ENCODE measurements at places on chromosomes 16 and 17.

GRCh38 chr17:27974531-27975145 lies 67.8 kb upstream of the NLK start:
- DNase-seq = no peak

- DNase-seq = no peak
Measured at GRCh38 chr17:47998044-47998443, 27.1 kb downstream of the CDK5RAP3 start.

DNA sequence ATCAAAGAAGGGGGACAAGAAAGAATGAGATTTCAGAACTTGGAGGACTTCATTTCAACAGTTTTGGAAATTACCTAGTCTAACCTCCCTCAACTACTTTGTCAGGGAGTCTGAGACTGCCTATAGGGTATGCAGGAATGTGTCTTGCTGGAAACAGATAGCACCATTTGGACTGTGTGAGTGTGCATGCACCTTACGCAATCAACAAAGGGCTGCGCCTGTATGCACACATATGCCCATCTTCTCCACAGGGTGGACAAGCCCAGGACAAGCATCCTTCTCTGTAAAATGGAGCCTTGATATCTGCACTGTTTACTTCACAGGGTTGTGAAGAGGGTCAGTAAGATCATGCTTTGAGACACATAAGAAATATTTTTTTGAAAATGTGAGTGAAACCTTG lies 305.7 kb upstream of the ASIC2 start:
- no peak for DNase-seq

GRCh38 chr16:10200637-10201586 lies 18.7 kb upstream of the GRIN2A start:
- DNase-seq = no peak

- peak; percentile 18 for DNase-seq
Measured at GRCh38 chr17:6507535-6507934, 48.8 kb downstream of the PITPNM3 start.

GRCh38 chr16:66095676-66096075 lies 270.8 kb upstream of the CDH5 start:
- no peak for DNase-seq

GRCh38 chr16:89561884-89562599 lies 1.6 kb downstream of the RPL13 start:
- DNase-seq = no peak

- DNase-seq = no peak
Measured at GRCh38 chr16:24046442-24046841, 209.7 kb upstream of the CACNG3 start.

GRCh38 chr17:2892305-2892971 lies 96.2 kb downstream of the RAP1GAP2 start:
- DNase-seq = peak; percentile 79

- no peak for DNase-seq
Measured at GRCh38 chr17:44314524-44314868, 6.1 kb downstream of the RUNDC3A start.

DNA sequence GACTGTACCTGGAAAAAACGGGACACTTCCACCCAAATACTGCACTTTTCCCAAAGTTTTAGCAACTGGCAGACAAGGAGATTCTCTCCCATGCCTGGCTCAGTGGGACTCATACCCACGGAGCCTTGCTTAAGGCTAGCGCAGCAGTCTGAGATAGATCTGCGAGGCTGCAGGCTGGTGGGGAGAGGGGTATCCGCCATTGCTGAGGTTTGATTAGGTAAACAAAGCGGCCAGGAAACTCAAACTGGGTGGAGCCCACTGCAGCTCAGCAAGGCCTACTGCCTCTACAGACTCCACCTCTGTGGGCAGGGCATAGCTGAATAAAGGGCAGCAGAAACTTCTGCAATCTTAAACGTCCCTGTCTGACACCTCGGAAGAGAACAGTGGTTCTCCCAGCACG lies 44.8 kb downstream of the UTP18 start:
- DNase-seq = no peak

DNA sequence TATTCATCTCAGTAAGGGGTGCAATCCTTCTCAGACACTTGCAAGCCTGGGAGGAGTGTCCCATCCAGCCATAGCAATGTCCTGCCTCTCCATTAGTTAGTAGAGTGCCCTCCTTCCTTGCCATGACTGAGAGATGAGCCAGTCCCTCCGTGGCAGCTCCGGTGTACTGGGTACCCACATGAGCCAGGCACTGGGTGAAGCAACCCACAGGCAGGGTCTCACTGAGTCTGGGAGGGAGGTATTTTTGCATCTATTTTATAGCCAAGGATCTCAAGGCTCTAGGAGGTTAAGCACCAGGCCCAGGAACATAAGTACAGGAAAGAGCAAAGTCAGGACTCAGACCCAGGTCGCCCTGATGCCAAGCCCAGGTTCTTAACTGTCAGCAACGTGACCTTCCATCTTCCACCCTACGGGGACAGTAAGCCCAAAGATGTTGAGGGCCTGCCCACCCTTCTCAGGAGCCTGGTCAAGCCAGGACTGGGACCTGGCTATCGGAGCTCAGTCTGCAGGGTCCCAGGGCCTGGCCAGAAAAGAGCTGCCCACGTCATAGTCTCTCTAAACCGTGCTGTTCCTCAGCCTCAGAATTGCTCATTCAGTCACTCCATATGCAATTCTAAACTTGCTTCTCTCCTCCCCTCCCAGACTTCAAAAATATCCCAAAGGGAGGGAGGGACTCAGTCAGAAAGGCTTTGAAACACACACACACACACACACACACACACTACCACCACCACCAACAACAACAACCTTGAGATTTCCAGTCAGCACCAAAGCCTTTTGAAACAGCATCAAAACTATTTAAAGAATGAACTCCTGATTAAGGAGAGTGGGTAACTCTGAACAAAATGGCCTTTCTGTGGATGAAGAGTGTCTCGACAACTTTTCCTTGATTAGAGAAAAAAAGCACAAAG lies 16.6 kb downstream of the NOS2 start:
- no peak for DNase-seq

- DNase-seq = no peak
Measured at GRCh38 chr17:21524211-21524591, 148.0 kb downstream of the KCNJ12 start.

GRCh38 chr17:77025781-77026180 lies 115.0 kb upstream of the SEC14L1 start:
- no peak for DNase-seq

DNA sequence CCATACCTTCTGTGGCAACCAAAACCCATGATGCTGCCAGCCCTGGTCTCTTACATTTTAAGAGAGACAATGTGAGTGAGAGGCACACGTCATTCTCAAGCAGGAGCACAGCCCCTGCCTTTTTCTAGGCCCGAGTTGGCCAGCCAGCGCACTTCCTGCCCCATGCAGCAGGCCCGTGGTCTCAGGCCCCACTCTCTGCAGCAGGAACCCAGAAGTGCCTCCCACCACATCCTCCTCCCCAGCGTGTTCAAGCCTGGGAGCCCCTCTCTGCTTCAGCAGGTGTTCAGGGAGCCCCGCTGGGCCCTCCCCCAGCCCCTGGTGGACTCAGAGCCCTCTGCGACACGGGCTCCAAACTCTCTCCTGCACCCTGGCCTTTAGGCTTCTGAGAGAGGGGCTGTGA lies 30.5 kb downstream of the ITGAE start:
- DNase-seq = no peak

- DNase-seq = no peak
Measured at GRCh38 chr17:36544044-36544306, 744 bp upstream of the GGNBP2 start.
